ENCODE measurements at places on chromosomes 3 and 15. TPM values are rescaled to one million over a fixed set of nuclear protein-coding genes. Genes with fewer than 3 reads are reported as not detected.
A peak's percentile ranks its signal among the peaks of the same experiment; 100 is the strongest.

The ZPLD1 gene
- not detected for total RNA-seq

The MESP2 gene
- not detected for total RNA-seq

The PAQR5 gene
- total RNA-seq = not detected

The RSRC1 gene
- total RNA-seq = 42.9 TPM

The RAMAC gene
- total RNA-seq = 24.4 TPM

GRCh38 chr3:98746122-98746521 lies 17.0 kb upstream of the ST3GAL6 start:
- no peak for DNase-seq

DNA sequence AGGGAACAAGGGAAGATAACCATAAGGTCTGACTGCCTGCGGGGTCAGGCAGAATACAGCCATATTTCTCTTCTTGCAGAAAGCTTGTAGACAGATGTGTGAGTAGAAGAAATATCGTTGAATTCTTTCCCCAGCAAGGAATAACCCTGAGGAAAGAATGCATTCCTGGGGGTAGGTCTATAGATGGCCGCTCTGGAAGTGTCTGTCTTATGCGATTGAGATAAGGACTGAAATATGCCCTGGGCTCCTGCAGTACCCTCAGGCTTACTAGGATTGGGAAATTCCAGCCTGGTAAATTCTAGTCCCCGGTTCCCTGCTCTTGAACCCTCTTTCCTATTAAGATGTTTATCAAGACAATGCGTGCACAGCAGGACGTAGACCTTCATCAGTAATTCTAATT lies 15.8 kb upstream of the SST start:
- no peak for DNase-seq

- no peak for DNase-seq
Measured at GRCh38 chr15:47410247-47410646, 307.1 kb upstream of the SEMA6D start.

DNA sequence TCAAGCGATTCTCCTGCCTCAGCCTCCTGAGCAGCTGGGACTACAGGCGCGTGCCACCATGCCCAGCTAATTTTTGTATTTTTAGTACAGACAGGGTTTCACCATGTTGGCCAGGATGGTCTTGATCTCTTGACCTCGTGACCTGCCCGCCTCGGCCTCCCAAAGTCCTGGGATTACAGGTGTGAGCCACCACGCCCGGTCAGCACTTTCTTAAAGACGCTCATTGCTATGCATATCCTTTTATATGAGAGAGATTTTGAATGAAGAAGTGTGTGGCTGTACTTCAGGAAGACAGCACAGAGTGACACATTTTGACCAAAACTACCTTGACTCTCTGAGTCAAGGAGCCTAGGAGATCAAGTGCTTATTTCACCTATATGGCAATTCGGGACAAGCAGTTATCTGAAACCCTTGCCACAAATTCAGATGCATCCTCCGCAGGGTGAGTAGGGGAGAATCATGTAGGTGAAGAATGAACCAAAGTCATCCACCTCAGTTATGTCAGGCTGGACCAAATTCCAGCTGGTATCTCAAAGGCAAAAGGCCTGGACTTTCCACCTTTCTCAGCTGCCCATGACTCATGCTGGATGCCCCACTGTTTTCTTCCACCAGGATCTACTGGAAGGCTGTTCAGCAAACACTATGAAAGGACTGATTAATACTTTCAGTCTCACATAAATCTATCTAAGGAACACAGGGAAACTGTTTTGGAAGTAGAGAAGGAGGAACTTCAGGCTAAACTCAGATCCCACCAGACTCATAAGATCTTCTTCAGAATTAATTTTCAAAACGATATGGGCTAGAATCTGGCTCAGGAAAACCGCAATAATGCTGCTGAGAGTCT lies 31.9 kb downstream of the SUSD5 start:
- no peak for DNase-seq

- DNase-seq = no peak
Measured at GRCh38 chr15:60708684-60709083, 229.7 kb upstream of the ICE2 start.

- no peak for DNase-seq
Measured at GRCh38 chr15:100723315-100723801, 121.0 kb downstream of the ASB7 start.

GRCh38 chr3:130374033-130374432 lies 28.6 kb downstream of the COL6A5 start:
- no peak for DNase-seq

DNA sequence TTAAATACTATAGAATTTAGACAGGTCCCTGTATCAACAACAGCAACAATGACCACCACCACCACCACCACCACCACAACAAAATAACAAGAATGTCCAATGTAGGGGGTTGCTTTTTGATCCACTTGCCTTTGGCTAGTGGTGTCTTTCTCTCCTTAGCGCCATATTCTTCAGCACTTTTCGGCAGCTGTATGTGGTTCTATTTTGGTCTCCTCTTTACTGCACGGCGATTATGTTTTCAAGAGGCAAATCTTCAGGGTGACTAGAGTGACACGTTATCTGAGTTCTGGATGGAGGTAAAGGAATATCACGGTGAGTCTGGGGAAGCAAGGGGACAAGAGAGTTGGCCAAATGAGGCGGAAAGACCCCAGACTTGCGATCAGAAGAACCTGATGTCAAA lies 56.1 kb downstream of the ST6GAL1 start:
- no peak for DNase-seq

GRCh38 chr3:127978636-127979035 lies 63.6 kb downstream of the KBTBD12 start:
- DNase-seq = no peak

DNA sequence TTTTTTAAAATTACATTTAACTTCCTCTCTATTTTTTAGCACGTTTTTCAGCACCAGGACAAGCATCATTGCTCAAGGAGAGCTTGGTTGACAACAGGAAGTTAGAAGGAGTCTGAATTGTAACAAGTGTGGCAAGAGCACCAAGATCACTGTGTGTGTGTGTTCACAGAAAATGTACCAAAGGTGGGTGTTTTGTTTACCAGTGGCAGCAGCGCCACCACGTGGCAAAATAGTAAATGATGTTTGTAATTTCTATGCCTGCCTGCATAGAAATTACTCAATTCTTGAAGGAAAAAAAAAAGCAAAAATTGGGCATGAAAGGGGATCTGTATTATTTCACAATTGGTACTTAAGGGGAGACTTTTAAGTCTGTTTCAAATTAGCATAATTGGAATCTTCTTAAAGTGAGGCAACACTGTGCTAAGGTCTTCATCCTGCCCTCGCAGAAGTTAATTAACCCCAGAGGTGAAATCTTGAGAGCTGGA lies 7.4 kb upstream of the U2SURP start:
- DNase-seq = peak; percentile 61
